ENCODE measurements at places on chromosomes 7 and 10.
A peak's percentile ranks its signal among the peaks of the same experiment; 100 is the strongest.

GRCh38 chr10:131193923-131194322, 117.6 kb downstream of the TCERG1L start:
- no peak for DNase-seq

DNA sequence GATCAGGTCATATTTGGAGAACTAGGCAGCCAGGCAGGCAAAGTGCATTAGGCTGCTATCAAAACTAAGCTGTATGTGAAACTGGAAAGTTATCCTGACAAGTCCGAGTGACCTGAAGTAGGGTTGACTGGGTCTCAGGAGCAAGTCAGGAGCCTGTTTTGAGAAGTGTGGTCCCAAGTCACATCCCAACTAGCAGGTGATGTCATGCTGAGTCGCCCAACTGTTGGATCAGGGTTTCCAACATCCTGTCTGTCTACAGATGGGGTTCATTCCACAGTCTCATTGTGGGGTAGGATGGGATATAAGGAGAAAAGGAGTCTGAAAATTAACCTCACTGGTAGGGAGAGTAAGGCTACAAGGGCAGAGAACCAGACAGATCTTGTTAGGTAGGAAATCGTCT, 27.0 kb downstream of the SLC26A4 start:
- no peak for DNase-seq

- DNase-seq = peak; percentile 67
Measured at GRCh38 chr7:131040467-131040932, 287.2 kb upstream of the MKLN1 start.

GRCh38 chr7:35355911-35356310, 102.0 kb upstream of the TBX20 start:
- no peak for DNase-seq

DNA sequence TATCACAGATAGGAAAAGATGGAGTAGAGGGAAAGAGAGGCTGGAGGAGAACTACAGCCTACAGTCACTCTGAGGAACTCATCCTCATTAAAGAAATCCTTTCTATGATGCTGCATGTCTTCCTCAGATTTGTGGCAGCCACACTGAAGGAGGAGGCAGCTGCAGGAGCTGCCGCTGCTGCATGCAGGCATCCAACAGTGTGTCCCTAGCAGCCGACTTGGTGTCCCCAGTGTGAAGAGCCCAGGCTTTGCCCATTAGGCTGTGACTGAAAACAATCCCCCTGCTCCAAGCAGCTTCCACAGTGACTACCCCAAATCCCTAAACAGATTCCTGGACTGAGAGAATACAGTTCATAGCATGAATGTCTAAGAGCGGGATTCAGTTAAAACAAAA, 23.1 kb downstream of the SKIDA1 start:
- DNase-seq = no peak

- no peak for DNase-seq
Measured at GRCh38 chr7:33196221-33196620, 66.9 kb downstream of the BBS9 start.

DNA sequence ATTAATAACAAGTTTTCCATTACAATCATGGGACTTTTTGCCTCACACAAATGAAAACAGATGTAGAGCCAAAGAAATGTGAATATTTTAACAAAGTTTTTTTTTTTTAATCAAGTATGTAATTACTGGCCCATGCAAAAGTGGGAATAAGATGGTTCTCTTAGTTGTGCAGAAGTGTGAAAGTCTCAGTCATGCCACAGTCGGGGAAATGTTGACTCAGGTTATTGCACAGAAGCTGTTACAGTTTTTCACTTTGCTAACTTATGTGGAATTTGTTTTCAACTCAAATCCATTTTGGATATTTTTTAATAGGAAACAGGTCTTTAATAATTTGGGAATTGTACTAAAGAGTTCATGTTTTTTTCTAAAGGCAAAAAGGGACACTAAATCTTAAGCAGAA, 44.0 kb upstream of the CAV2 start:
- DNase-seq = no peak

GRCh38 chr10:49426490-49427360, 30.8 kb upstream of the DRGX start:
- DNase-seq = no peak
